ENCODE measurements at places on chromosomes 13 and 19. TPM values are rescaled to one million over a fixed set of nuclear protein-coding genes. Genes with fewer than 3 reads are reported as not detected.

The DNAJC15 gene
- total RNA-seq = 1.0 TPM

The ATP1A3 gene
- 0.56 TPM for total RNA-seq

The ZNF470 gene
- not detected for total RNA-seq

The CFD gene
- 50.9 TPM for total RNA-seq

The NKPD1 gene
- total RNA-seq = 0.04 TPM

The FCER2 gene
- total RNA-seq = 0.38 TPM
